ENCODE measurements at places on chromosomes 3 and 15.

DNA sequence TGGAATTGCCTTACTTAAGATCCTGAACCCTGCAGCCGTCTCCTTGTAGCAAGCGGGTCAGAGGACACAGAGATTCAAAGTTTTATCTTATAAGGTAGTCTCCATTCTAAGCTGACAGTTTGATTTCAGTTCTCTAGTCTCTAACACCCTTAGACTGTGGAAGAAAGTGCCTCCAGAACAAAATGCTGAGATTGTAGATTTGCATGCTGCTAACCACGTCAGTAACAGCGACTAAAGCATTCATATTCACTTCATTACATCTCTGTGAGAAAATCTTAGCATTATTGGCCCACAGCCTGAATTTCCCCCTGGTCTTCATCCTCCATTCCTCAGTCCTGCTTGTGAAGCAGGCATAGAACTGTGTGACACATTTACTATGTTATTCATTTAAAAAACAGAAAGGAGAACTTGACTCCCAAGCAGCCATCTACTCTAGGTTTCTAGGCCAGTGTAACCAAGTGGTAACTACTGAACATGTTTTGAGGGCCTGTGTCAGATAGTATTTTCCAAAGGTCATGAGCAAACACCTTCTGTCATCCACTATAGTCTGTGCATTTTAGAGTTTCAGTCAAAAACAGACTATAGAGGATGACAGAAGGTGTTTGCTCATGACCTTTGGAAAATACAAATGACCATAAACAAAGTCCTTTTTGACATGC, 27.4 kb downstream of the ARIH2 start:
- no peak for DNase-seq

DNA sequence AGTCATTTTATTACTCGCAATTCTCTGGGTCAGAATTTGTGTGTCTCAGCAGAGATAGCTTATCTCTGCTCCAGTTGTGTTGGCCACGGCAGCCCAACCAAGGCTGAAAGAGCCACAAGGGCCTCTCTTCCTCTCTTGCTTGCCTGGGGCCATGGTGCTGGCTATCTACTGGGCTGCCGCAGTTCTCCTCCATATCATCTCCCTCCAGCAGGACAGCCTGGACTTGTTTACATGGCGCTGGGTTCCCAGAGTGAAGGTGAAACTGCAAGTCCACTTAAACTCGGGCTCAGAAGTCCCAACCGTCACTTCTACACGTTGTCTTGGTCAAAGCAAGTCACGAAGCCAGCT, 134.8 kb downstream of the UACA start:
- no peak for DNase-seq

DNA sequence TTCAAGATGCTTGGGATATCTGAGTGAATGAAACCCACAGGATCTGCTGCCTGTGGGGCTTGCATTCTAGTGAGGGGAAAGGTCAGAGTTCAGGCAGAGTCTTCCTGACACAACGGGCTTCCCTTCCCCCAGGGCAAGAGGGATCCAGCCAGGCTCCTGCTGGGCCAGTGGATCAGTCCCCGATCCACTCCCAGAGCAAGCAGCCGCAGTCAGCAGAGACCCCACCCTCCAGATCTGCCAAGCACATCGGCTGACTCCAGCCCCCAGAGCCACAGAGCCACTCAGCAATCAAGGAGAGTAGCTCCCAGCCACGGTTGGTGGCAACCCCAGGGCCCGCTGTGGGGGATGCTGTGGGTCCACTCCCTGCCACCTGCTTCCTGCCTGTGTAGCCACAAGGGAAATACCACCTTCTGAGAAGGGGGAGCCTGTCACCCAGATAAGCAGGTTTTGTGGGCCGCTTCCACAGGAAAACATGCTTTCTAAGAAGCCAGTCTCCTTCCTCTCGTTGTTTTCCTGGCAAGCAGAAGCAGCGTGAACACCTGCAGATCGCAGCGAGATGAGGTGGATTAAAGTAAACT, 44.9 kb downstream of the CPN2 start:
- DNase-seq = no peak

DNA sequence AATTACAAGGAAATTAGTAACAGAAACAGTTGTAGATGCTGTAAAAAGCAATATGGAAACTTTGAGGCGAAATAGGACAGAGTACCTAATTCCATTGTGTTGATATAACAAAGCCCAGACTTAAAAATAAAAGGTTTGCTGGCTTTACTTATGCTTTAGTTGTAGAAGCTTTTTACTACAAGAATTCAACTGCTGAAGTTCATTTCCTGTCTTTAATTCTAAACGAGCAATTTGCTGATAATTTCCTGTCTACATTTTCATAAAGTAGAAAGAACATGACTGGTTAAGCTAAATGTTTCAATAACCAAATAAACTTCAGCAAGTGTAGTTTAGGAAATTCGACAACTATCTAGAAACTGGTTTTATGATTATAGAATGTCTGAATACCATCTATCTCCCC, 423.8 kb downstream of the MECOM start:
- DNase-seq = no peak

DNA sequence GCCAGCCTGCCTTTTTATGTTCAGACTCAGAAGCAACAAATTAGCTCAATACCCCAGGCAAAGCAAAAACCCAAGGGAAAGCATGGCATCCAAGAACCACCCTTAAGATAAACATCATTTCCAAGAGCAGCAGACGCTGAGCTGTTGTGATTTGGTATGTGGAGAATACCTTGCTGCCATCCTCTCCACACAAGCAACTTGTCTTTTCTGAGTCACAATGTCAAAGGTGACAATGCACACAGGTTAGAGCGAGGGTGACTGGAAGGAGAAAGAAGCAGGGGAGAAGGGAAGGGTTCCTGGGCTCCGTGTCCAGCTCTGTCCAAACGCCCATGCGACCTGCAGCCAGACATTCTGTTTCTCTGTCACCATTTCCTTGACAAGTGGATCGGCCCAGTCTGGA, 6.0 kb downstream of the PCSK6 start:
- no peak for DNase-seq

GRCh38 chr3:11625376-11626083, 18.2 kb downstream of the VGLL4 start:
- no peak for DNase-seq

DNA sequence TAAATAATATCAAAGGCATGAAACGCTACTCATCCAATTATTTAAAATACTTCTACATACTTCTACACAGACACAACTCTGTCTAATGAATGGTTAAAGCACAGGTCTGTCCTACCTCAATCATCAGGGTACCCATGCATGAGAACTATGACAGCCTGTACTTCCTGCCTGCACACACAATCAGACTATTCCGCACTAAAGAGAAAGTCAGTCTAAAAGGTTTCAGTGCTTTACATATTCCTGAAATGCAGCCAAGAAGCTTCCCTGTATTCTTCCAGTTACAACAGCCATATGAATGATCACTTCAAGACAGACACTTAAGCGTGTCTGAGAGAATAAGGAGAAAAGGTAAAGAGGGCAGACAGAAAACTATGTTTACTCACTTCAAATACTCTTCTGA, 58.8 kb downstream of the TUBGCP4 start:
- DNase-seq = no peak

DNA sequence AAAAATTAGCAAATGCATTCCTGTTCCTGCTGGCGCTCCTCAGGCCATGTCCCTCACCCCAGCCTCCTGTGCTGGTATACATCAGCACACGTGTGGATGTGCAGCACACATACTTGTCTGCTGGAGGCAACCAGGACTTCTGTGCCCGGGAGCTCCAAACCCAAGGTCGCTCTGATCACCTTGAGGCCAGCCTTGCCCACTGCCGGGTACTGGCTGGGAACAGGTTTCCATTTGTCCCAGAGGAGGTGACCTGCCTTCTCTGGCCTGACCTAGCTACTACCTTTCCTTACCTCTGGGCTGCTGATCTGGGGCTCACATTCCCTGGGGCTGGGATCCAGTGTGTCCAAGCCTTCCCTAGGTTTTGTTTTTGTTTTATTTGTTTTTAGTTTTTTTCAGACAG, 12.1 kb downstream of the PRKCD start:
- DNase-seq = no peak

DNA sequence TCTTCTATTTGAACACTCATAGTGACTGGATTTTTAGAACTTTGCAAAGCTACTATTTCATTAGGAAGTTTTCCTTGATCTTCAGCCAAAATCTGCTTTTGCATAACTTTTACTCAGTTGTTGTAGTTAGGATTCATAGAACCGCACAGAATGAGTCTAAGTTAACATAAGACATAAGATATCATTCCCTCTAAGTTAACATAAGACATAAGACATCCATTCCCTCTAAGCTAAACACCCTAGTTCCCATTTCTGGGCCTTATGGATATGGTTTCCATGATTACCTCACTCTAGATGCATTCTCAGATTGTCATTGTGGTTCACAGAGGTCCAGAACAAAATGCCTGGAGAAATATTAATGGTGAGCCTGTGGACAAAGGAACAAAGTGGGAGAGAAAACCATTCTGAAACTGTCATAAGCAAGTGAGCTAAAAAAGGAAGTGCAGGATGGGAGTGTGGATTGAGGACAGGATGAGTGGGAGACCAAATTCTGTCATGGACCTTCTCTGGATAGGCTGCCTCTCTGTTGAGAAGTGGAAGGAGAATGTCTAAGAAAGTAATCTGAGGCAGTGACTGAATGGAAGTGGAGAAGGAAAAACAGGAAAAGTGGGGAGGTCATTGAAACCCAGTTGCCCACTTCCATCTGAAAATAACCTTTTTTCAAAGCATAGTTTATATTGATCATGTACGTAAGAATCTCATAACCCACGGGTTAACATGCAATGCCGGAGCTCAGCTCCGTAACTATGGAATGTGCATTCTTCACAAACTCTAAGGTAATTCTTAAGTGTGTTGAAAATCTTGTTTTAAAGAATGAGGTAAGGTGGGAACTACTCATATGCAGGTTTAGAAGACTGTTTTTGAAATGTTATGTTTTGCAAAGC, 37.4 kb upstream of the SECISBP2L start:
- DNase-seq = no peak

Measured in DMS153 (cell line).